ENCODE measurements at places on chromosomes 3 and 15.

DNA sequence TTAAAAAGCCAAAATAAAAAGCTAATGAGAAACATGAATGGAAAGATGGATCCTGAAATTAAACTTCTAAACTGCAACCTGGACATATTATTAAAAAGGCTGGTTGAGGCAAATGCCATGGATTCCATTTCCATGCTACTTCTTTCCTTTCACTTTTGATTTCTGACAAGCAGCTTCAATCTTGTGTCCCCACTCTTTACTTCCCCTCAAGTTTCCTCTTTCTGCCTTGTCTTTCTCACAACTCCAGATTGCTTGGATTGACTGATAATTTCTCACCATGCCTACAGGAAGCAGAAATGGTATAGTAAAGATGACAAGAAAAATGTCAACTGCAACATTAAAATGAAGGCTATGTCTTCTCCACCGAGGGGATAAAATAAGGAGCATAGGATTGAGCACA is 1136.7 kb downstream of the TUSC7 start:
- no peak for DNase-seq

GRCh38 chr3:191528589-191528988 is 67.6 kb downstream of the PYDC2 start:
- DNase-seq, result no peak

- no peak for DNase-seq
Observed at GRCh38 chr3:196246612-196247308, 30.4 kb downstream of the SLC51A start.

DNA sequence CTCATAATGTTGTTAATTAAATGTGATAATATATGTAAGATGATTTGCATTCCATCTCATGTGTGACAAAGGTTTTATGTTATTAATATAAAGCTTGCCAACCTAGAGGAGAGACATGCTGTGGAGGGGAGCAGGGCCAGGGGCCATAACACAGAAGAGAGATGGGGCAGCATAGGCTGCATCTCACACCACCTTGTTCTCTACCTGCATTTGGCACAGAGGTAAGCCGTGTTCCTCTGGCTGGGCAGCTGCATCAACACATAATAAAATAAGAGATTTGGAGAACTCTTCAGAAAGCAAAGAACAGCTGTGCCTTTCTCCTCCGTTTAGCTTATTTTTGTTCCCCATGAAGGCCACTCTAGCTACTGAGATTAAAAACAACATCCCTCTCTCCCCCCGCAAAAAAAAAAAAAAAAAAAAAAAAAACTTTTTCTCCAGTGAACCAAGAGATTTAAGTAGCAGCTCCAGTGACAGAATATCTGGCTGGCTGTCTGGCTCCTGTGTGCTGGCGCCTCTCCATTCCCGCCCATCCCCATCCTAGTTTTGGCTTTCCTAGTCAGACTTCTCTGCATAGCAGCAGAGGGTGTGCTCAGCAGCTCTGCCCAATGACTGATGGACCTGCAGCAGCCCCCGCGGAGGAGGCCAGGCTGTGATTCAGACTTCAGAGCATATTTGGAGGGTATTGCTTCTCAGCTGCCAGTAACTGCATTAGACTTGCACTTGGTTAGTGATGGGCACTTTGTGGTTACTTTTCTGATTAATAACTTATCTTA is 52.2 kb upstream of the STXBP5L start:
- DNase-seq, result no peak

- DNase-seq, result no peak
Observed at GRCh38 chr3:46971151-46971550, 5.4 kb downstream of the CCDC12 start.

DNA sequence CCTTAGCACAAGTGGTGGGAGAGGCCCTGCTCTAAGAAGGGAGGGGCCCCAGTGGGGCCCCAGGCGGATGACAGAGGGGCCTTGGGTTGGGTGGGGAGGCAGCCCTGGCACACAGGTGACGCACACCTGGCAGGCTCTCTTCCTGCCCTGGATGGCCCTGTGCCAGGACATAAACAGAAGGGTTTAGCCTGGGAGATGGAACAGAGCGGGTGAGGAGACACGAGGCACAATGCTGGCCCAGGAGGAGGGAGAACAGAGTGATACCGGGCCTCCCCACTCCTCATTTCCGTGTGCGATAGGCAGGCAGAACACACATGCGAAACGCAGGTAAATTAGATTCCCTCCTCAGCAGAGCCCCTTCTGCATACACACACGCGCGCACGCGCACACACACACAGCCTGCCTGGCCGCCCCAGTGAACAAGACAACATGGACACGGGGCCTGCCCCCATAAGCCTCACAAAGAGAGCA is 39.8 kb downstream of the IDH2 start:
- no peak for DNase-seq

DNA sequence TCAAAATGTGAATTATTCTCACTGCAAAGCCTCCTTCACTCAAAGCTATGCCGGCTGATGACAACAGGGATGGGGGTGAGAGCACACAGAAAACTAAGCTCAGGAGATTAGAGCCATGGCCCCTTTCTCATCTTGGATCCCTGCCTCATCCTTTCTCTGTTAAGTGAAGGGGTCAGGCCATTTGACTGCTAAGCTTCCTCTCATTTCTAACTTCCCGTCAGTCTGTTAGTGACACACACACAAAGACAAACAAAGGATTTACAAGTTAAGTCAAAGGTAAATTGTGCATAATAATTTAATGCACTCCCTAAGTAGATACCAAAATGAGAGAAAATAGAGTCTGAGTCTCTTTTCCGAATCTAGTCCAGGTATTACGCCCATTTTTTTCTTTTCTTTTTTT is 1.2 kb downstream of the SS18L2 start:
- no peak for DNase-seq

DNA sequence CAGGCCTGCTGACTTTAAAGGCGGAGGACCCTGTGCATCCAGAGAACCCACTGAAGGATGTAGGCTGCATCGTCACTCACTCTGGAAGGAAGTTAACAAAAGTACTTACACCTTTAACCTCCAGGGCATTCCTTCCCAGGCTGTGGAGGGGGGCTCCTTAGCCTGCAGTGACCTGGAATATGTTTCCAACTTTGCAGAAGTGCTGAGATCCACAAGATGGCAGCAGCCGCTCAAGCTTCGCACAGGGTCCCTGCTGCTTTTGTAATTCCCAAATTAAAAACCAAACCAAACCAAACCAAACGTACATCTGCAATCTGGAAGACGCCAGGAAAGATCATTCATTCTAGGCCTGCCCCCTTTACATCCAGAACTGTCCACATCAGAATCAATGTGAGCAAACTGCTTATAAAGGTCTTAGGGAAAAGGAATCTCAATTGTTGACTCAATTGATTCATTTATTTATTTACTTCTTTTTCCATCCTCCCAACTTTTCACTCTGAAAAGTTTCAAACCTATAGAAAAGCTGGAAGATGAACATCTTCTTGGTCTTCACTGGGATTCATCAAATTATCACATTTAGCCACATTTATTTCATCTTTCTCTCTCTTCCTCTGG is 70.5 kb upstream of the KLHL25 start:
- peak; percentile 6 for DNase-seq

- DNase-seq, result no peak
Observed at GRCh38 chr3:156685752-156686151, 11.4 kb downstream of the TIPARP start.

- no peak for DNase-seq
Observed at GRCh38 chr3:127088511-127089351, 104.2 kb upstream of the PRR23E start.

Data from substantia nigra (tissue), 51 donors.